ENCODE measurements at places on chromosomes 6 and 20.
A peak's percentile ranks its signal among the peaks of the same experiment; 100 is the strongest.

GRCh38 chr20:37475252-37475651 is 45.8 kb upstream of the NNAT start:
- no peak for DNase-seq

DNA sequence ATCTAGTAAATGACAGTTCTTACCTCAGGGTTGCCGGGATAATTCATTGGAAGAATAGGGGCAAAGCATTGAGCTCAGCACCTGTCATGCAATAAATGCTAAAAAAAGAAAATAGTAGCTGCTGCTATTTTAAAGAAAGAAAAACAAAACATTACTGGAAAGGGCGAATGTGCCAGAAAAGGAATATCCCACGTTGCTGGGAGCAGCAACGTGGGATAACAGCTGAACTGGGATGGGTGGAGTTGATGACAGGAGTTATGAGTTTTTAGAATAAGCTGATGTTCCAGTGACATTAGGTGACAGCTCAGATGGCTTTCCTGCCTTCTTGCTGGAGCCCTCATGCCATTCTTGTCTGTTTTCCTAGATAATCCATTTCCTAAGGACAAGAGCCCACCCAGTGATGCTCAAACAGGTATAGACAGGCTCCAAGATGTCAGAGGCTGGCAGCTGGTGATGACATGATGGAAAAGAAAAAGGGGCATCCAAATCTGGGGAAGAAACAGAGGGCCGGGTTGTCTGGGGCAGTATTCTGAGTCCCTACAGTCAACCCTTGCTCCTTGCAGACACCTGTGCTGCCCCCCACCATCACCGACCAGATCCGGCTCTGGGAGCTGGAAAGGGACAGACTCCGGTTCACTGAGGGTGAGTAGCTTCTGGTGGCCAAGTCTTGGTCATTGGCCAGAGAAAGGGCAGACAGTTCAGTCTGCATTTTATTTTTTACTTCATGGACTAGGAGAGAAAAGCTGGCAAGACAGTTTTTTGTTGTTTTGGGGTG is 1.1 kb upstream of the VARS2 start:
- no peak for DNase-seq

- no peak for DNase-seq
Observed at GRCh38 chr20:24676353-24676977, 207.0 kb downstream of the SYNDIG1 start.

DNA sequence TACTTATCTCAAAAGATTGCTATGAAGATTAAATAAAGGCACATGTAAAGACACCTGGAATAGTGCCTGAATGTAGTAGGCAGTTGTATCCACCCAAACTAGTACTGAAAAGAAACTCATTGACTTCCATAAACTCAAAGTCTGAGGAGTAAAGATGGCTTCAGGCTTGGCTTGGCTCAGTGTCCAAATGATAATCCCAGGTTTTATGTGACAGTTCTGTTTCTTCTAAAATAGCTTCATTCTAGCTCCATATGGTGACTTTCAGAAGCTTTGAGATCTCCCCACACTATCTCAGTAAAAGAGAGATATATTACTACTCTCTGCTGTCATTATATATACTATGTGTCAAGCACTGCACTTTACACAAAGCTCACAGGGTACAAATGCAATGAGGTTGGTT is 121.3 kb downstream of the DOK5 start:
- no peak for DNase-seq

DNA sequence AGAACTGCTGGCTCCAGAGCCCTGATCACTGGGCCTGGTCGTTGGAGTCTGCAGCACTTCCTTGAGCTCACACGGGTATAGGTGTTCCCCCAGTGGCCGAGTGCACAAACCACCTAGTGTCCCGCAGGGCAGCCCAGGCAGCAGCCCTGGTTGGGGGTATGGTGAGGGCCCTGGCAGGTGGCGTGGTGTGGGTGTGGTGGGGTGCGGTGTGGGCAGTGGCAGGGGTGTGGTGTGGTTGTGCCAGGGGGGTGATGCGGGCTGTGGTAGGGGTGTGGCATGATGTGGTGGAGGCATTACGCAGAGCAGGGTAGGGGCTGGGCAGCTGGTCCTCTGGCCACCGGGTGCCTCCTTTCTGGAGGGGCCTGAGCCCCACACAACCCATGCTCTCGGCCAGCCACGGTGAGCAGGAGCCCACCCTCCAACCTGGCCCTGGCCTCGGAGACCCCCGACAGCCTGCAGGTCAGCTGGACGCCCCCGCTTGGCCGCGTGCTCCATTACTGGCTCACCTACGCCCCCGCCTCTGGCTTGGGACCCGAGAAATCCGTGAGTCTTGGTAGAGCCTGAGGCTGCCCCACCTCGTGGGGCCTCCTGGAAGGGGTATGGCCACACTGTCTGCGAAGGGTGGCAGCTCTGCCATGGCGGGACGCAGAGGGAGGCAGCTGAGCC is 20.5 kb downstream of the COL20A1 start:
- DNase-seq, result no peak

GRCh38 chr6:9192405-9192909 is 757.1 kb upstream of the SLC35B3 start:
- DNase-seq, result no peak

GRCh38 chr6:490251-491037 is 98.9 kb downstream of the IRF4 start:
- no peak for DNase-seq

DNA sequence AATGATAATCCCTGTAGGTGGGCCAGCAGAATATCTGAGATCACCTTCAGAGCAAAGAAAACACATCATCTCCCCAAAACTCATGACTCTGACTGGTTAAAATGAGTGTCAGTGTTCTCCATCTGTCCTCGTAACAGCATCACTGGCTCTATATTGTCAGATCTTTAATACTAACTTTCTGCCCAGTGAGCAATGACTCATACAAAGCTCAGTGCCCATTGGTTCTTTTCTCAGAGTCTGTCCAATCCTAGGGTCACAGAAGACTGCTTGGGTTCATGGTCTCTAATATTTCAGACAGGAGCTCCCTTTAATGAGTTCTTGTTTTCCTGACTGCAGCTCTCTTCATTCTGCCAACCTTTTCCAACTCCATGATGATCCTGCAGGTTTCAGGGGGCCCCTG is 36.4 kb downstream of the HLA-DPB1 start:
- DNase-seq, result peak; percentile 62

DNA sequence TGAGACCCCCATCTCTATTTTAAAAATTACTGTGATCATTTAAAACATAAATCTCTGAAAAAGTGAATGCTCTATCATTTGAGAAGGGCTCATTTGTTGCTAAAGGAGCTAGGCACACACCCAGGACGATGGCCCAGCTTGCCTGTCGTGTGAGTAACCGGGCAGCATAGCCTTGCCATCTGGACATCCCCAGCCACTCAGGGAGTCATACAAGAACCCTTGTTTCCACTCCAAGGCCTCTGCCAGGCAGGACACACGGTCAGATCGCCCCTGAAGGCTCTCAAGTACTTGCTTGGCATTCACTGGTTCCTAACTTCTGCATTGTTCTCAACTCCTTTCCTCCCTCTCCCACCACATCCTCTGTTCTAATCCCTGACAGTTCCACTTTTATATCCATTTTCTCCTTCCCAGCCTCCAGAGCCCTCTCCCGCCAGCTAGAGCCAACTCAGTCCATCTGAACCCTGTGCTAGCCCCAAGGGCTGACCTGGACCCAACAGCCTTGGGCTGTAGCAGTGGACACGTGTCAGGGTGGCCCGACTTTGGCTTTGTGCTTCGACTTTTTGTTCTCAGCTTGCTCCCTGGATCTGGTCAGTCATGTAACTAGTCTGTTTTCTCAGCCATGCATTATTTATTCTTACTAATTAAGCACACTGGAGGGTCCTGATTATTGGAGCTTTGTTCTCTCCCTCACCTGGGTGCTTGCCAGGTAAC is 15.7 kb upstream of the EZR start:
- DNase-seq, result no peak

DNA sequence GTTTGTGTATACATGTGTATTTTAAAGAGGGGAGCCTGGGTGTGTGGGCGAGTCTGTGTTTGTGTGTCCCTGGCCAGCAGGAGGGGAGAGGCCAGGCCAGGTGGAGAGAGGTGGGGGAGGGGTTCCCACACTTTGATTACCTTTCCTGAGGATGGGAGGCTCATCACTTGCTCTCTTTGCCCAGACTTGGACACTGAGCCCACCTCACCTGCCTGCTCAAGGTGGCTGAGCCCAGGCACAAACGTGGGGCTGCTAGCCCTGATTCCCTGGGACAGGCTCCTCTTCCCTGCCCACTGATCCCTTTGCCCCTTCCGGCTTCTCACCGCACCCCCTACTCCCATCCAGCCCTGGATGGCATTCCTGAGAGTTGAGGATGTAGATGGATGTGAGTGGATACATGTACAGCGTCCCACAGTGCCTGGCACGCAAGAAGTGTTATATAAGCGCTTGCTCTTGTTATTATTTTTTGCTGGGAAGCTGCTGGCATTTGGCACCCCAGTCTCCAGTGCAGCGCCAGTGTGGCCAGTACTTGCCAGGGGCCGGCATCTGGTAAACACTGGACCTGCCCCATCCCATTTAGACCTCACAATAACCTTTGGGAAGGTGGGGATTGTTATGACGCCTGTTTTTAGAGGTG is 2.7 kb downstream of the CEBPB start:
- no peak for DNase-seq

DNA sequence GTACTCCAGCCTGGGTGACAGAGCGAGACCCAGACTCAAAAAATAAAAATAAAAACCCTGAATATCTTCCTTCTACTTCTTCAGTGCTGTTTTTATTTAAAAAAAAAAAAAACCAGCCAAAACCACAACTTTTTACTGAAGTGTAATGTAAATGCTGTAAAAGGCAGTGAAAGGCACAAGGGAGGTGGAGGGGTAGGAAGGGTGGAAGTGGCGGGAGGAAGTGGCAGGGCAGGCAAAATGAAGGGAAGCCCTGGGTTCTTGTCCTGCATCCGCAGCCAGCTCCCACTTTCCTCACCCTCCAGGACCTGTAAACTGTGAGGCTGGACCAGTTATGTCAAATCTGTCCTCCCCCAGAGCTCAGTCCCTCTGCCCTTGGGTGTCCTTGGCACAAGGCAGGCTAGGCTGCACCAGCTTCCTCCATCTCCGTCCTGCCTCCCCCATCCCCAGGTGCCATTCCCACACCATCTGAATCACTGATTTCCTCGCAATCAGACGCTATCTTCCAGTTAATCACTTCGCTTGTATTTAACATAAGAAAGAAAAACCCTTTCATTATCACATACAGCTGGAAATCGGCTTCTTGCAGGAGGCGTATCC is 13.7 kb upstream of the PANK2 start:
- DNase-seq, result no peak

DNA sequence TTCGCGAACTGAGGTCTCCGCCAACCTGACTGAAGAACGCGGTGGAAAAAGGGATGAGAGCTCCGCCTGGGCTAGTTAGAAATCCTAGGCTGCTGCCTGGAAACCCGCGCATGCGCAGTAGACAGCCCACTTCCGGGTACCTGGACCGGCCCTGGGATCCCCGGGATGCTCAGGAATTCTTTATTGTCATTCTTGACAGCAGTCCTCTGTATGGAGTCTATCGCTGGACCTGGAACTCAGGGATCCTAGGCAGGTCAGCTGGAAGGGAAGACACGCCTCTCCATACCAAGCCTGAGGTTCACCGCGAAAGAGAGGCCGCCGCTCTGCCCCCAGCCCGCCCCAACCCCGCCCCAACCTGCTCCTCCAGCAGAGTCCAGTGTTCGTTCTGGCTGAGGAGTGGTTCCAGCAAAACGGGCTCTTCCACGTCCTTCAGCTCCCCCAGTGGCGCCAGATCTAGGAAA is 1379.2 kb upstream of the DEFB115 start:
- DNase-seq, result no peak

DNA sequence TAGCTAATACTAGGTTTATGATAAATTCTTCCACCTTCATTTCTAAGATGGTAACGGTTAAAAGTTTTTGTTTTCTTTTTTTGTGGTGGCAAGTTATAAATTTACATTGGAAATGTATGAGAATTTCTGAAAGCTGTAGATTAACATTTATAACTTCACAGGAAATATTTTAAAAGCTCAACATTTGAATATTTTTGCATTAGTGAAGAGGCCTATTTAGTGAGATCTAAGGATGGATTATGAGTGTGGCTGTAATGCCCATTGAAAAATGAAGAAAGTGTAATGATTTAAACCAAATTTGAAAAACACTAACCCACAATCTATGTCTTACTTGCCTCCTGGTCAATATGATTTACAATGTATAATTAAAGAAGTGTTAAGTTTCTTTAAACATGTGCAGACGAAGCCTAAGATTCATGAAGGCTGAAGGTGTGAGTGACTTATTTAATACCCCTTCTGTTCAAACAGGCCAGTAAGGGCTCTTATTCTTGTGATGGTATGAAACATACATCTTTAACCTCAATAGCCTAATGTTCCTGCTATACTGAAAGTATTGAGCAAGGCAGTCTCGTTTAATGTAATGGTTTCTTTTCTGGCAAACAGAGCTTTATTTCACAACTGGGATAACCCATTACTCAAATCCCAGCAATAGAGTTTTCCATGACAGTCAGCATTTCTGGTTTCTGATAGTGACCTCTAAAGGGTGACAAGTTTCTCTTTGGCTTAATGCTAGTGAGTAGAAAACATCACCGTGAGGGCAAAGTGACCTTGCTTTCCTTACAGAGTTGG is 13.2 kb downstream of the HDGFL1 start:
- no peak for DNase-seq

DNA sequence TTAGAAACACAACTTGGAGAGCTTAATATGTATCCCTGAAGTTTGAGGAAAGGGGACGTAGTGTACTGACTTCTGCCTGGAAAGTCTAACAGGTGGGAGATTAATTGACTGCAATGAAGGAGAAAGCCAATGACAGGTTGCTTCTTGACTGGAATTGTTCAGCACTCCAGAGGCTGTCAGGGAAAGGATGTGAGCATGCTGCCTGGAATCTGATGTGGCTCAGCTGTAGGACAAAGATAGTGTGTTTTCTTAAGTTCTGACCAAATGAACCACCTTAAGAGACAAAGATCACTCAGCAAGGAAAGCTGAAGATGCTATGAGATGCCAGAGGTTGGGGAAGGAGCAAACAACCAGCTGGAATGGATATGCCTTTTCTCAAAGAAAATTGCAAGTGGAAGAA is 185.8 kb downstream of the PHF3 start:
- no peak for DNase-seq

- peak; percentile 29 for DNase-seq
Observed at GRCh38 chr20:4702562-4703280, 19.0 kb upstream of the PRND start.

GRCh38 chr6:36920546-36920945 is 34.0 kb upstream of the PI16 start:
- no peak for DNase-seq

GRCh38 chr20:33862709-33863403 is 51.7 kb downstream of the CHMP4B start:
- DNase-seq, result peak; percentile 51

GRCh38 chr20:41538810-41539596 is 79.2 kb downstream of the CHD6 start:
- DNase-seq, result no peak

DNA sequence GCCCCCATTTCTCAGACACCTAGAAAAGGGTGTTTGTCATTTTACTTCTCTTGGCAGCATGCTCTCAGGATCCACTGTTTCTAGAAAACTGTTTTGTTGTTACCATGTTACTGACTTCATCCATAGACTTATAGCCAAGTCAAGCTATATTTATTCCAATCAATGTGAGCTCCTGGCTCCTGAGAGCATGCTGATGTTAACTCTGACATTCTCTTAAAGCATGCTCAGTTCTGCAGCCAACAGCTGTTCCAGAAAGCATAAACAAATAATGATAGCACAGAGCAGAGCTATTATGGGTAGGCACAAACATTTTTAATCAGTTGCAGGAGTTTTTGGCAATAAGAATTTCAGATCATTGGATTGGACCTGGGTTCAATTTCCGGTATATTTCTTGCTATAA is 92.4 kb upstream of the CEP85L start:
- DNase-seq, result no peak

GRCh38 chr6:154380741-154381140 is 24.1 kb upstream of the IPCEF1 start:
- DNase-seq, result no peak

- DNase-seq, result no peak
Observed at GRCh38 chr6:378090-378957, 13.2 kb upstream of the IRF4 start.
